ENCODE measurements at places on chromosomes 13 and 19.

GRCh38 chr19:19403373-19403901 lies 2.0 kb upstream of the GATAD2A start:
- H3K27ac ChIP-seq, result no peak overlapping the region
- H3K4me1 ChIP-seq, result peaks cover 1% of the 10 kb centered on the region
- no peak overlapping the region for H3K4me3 ChIP-seq
- H3K36me3 ChIP-seq, result no peaks in the 10 kb centered on the region

DNA sequence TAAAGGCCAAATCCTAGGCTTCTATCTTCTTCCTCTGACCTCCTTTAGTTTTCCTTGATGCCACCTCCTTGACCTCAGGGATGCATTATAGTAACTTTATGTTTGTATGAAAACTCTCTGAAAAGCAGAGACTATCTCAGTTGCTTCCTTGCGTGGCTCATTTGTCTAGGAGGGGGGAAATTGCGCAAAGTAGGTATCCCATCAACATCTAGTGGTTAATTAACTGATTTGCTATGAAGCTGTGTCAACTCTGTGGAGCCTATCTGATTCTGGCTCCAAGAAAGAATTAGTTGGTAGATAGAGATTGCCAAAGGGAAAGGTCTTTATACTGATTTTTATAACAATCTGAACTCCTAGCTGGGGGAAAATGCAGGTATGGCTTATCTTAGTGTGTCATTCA lies 82.1 kb upstream of the FRY start:
- no peak overlapping the region for H3K4me3 ChIP-seq
- no peak overlapping the region for H3K27ac ChIP-seq
- no peaks in the 10 kb centered on the region for H3K27me3 ChIP-seq
- DNase-seq, result no peak
- H3K36me3 ChIP-seq, result no peaks in the 10 kb centered on the region
- H3K4me1 ChIP-seq, result no peaks in the 10 kb centered on the region

DNA sequence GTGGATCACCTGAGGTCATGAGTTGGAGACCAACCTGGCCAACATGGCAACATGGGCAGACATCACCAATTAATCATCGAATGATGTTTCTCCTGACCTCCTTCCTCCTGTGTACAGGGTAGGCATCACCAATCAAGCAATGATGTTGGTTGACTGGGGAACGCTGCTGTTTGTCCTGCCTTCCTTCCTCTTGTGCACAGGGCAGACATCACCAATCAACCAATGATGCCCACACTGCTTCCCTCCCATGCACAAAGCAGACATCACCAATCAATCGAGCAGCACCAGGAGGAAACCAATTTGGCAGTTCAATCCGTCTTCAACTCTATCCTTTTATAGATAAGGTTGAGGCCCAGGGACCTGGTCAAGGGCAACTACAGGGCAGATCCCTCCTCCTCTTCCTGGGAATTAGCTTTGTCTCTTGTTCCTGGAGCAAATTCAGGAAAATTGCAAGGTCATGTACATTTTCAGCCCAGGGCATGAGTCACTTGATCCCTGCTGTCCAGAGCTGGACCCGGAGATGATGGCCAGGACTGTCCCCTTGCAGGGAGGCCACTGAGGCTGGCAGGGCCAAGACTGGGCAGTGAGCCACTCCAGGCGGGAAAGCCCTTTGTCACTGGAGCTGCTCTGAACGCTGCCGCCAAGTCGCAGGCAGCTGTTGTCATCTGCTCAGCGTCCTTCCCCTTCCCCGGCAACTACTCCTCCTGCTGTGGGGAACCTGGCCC lies 5.3 kb upstream of the CSNK1G2 start:
- no peaks in the 10 kb centered on the region for H3K36me3 ChIP-seq
- H3K4me3 ChIP-seq, result no peak overlapping the region
- DNase-seq, result no peak
- H3K4me1 ChIP-seq, result no peaks in the 10 kb centered on the region

DNA sequence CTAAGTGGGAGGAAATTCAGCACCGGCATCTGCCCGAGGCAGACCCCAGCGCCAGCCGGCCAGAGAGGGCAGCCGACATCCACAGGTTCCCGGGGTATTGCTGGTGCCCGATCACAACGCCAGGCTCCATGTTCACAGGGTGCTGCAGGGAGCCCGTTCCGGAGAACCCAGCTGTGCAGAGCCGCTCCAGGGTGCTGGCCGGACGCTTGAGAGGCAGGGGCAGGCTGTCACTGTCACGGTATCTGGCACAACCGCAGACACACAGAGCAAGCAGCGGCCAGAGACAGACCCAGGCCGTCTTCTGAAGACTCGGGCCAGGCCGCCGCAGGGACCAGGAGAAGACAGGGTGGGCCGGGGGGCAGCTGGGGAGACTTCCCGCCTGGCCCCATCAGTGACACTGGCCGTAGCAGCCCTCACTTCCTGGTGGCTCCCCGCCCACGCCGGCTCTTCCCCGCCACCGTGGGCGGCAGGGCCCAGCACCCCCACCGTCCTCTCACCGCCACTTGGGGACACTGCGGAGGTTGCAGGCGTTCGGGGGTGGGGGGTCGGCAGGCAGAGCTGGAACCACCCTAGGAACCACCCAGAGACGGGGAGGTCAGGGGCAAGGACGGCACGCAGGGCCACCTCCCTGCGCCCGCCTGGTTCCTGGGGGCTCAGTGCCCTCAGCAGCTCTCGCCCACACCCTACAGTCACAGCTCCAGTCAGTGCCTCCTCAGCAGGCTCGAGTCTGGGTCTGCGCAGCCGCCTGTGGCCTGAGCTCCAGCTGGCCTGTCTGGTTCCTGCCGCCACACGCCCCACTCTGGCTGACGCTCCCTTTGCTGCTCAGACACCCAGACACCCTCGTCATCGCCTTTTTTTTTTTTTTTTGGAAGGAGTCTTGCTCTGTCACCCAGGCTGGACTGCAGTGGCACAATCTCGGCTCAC lies 3.8 kb downstream of the RNF126 start:
- no peaks in the 10 kb centered on the region for H3K27me3 ChIP-seq
- no peak overlapping the region for H3K4me3 ChIP-seq
- DNase-seq, result no peak
- no peaks in the 10 kb centered on the region for H3K36me3 ChIP-seq
- H3K27ac ChIP-seq, result no peak overlapping the region
- no peaks in the 10 kb centered on the region for H3K4me1 ChIP-seq
